Stromal cell of bone marrow (primary cell): ENCODE measurements at places on chromosomes 5 and 9.

DNA sequence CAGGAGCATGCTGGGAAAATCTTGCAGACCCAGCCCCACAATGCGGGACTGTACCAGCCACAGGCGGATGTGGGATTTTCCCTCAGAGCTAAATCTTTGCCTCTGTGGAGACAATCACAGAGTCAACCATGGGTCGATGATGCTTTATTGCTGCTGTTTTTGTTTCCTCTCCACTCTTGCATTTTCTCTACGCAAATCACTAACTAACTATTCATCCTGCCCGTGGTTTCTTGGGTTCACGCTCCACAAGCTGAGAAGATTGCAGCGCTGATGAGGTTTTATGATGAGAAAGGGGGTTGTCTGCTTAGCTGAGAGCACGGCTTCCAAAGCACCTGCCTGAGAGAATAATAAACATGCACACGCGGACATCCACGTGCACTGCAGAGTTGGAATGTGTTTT is 500.2 kb upstream of the ADAMTS16 start:
- DNase-seq = no peak

GRCh38 chr9:87212605-87213021 is 265.3 kb upstream of the GAS1 start:
- no peak for DNase-seq

DNA sequence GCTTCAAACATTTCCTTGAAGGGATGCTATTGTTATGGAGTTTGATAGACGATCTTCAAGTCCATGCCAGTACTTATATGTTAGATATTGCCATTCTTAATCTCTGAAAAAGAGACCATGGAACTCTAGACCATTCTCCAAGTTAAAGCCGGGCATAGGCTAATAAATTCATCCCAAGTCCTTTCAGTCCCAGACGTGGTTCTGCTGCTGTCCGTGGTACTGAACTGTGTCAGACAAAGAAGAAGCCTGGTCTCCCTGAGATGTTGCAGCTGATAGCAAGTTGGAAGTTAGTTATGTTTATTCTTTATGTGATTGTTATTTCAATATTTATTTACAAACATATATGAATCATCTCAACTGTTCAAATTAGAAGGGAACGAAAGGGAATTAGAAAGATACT is 158.7 kb downstream of the NMUR2 start:
- peak; percentile 14 for DNase-seq

DNA sequence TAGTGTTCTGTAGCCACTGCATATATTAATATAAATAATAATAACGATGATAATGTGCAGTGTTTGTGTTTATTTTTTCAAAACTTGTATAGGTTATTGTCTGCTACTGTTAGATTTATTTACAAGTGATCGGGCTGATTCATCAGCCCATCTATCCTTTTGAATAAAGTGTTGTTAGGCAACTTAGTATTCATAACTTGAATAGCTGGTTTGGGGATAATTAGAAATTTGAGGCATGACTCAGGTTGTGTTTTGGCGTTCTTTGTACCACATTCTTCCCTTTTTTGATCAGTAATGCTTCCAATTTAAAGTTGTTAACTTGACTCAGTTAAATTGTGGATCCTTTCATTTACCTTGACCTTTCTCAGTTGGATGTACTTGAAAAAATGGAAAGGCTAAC is 69.7 kb downstream of the FOCAD start:
- no peak for DNase-seq

DNA sequence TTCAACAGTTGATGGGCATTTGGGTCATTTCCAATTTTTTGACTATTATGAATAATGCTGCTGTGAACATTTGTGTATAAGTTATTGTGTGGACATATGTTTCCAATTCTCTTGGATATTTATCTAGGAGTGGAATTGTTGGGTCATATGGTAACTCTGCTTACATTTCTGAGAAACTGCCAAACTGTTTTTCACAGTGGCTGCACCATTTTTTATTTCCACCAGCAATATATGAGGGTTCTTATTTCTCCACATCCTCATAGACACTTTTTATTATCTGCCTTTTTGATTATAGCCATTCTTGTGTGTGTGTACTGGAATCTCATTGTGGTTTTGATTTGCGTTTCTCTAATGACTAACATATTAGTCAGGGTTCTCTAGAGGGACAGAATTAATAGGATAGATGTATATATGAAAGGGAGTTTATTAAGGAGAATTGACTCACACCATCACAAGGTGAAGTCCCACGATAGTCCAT is 14.7 kb upstream of the MED27 start:
- peak; percentile 47 for DNase-seq

DNA sequence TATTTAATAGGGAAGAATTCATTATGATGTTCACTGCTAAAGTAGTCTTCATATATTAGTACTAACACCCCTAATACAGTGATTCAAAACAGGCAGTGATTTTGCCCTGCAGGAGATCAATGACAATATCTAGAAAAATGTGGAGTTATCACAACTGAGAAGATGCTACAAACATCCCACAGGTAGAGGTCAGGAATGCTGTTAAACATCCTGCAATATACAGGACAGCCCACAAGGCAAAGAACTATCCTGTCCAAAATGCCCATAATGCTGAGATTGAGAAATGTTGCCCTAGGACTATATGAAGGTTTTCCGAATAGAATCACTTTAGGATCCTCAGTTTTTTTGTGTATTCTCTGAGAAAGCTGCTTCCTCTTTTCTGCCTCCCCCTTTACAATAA is 15.3 kb downstream of the RORB start:
- DNase-seq = no peak

GRCh38 chr5:98816582-98817222 is 43.2 kb downstream of the RGMB start:
- no peak for DNase-seq

DNA sequence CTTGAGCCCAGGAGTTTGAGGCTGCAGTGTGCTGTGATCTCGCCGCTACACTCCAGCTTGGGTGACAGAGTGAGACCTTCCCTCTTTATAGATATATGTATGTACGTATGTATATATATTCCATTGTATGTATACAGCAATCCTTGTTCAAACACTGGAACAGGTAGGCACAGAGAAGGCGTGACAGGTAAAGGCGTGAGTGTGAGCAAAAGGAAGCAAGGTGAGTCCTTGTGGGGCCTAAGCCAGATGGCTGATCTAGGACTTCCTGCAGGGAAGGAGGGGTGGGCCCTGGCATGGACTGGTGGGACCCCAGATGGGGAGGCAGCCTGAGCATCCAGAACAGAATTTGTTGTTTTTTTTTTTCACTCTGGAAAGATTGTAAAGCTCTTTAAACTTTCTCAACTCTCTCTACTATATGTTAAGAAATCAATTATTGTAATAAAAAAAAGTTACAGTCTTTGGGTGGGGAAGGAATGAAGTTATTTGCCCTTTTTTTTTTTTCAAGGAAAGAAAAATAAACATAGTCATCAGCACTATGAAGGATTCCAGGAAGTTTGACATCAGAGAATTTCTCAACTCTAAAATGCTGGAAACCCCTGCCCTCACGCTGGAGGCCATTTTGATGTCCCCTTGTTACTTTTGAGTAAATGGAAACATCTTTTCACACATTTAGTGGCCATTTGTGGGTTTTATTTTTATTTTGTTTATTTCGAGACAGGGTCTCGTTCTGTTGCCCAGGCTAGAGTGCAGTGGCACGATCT is 38.9 kb upstream of the STXBP1 start:
- DNase-seq = peak; percentile 85

DNA sequence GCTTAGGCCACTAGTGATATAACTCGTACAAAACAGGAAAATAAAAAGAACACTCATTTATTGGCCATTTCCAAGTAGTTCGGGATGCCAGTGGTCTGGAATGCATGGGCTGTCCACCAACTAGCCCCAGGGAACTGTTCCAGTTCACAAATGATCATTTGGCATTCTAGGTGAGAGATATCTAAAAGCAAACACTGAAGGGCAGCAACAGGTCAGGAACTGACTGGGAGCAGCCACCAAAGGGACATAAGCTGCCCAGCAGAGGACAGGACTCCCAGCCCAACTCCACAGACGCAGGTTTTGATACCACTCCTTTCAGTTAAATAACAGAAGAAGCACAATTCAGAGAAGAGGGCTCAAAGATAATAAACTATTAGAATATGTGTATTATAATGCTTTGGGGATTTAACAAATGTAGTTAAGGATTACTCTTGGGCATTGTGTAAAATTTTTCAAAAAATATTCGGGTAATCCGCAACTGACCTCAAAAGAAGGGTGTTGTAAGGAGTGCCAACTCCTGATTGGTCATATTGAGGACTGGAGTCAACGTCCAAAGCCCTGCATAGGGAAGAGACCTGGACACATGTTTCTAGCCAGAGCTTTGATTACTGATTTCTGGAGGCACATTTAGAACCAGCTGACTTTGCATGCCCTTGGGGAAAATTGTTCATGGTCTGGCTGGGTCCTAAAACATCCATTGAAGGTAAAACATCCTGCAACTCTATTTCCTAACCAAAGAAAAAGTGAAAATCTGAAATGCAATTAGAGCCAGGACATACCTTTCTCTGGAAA is 320.0 kb downstream of the DNAH5 start:
- no peak for DNase-seq

DNA sequence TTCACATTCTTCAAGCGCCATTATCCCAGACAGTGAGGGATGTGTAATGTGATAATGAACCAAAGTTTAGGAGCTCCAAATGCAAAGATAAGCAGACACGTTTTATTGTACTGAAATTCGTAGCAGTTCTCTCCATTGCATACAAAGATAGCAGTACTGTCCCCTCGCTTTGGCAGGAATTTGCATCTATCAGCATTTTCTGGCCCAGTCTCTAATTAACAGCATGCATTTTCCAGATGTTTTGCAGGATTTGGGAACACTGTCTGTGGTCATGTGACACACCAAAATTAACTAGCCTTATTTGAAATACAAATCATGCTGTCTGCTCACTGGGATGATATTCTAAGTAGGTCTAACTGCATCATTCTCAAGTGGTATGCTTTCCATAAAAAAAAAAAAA is 235.9 kb upstream of the TRPM3 start:
- no peak for DNase-seq

DNA sequence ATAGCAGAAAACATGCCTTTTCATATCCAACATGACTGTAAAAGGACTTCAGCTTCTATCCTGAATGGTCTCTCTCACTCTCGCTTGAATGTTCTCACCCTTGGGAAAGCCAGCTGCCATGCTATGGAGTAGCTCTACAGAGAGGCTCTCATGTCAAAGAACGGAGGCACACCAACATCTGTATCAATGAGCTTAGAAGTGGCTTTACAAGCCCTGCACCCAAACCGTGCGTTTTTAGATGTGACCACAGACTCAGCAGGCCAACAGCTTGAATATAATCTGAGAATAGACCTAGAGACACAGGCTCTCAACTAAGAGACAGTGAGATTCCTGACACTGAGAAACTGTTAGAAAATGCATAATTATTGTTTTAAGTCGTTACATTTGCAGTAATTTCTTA is 1231.6 kb upstream of the CDH9 start:
- DNase-seq = no peak

DNA sequence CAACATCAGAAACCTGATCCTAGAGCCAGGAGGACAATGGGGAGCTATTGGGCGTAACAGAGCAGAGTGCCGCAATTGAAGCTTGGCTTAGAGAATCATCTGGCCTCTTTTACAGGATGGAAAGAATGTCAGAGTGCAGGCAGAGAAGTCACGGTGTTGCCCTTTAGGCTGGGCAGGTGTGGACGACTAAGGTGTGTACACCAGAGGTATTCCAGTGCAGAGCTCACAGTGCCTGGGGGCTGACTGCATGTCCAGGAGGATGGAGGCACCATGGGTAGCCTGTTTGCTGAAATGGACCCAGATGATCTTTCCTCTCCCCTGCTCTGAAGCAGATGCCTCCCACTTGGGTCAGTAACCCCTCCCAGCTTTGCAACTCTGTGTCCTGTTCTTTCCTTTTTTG is 48.9 kb upstream of the TBC1D2 start:
- DNase-seq = no peak

DNA sequence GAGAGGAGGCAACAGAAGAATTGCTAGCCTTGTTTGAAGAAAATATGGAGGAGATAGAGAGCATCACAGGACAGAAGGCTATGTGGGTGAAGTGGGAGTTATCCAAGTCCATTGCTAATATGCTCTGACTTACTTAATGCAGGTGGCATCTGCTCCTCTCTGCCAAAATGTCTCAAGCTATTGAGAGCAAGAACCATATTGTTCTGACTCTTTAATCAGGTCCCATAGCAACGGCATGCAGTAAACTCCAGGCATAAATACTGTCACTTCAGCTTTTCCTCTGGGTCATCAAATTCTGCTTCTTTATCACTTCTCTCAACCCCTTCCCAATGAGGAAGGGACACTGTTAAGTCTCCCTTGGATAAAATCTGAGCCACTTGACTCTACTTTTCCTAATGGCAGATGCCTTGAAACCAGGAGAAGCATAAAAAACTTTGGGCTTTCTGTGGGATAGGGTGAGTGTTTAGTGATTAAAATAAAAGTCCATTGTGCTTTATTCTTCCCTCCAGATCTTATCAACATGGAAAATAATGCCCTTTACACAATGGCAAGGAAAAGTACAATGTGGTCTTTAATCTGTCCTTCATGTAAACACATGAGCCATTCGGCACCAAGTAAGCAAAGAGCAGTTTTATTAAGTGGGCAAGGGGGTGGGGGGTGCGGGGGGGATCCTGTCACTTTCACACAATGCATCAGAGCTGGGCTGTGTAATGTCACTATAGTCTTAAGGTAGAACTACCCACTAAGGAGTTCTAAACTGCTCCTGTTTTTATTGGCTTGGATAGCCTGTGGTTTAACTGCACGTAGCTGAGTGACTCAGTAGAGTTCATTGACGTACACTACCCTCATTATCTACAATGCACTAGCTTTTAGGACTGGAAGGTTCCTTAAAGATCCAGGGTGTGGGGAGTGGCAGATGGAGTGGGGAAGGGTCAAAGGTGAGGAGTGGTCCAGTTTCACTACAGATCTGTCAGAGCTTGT is 71.0 kb upstream of the TARS1 start:
- peak; percentile 91 for DNase-seq

GRCh38 chr9:5231212-5231611 is at the start of gene INSL4:
Gene INSL4, plus strand, starts transcription at chr9:5231419. Its CDS starts 105 bp downstream, at chr9:5231524.
- no peak for DNase-seq

- no peak for DNase-seq
Measured at GRCh38 chr9:101711330-101711941, 27.0 kb downstream of the GRIN3A start.

DNA sequence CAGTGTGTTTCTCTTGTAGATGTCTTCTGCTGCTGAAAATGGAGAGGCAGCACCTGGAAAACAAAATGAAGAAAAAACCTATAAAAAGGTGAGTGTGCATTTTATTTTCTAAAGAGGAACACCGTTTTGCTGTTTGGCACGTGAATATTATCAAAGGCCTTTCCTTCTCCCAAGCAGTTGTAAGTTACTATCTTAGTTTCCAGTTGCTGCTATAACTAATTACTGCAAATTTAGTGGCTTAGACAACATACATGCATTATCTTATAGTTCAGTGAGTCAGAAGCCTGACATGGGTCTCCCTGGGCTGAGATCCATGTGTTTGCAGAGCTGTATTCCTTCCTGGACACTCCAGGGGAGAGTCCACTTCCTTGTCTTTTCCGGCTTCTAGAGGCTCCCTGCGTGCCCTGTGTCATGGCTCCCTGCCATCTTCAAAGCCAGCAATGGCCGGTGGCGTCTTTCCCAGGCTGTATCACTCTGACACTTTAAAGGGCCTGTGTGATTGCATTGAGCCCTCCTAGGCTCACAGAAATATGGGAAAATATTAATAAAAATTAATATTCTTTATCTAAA is 117.6 kb downstream of the PIP5K1B start:
- DNase-seq = no peak
